Central memory CD8-positive, alpha-beta T cell (primary cell): ENCODE measurements at places on chromosomes 2 and 18.

DNA sequence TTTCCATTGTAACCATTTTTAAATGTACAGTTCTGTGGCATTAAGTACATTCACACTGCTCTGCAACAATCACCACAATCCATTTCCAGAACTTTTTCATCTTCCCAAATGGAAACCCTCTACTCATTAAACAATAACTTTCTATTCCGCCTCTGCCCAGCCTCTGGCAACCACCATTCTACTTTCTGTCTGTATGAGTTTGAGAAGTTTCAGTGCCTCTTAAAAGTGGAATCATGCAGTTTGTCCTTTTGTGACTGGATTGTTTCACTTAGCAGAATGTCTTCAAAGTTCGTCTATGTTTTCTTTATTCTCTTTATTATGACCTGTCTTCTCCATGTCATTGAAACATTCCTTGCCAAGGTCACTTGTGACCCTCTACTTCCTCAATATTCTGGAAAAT is 22.0 kb upstream of the PELI1 start:
- no peaks in the 10 kb centered on the region for H3K27me3 ChIP-seq
- no peaks in the 10 kb centered on the region for H3K36me3 ChIP-seq
- H3K4me1 ChIP-seq, result no peaks in the 10 kb centered on the region
- H3K27ac ChIP-seq, result no peak overlapping the region

GRCh38 chr2:145546091-145546490 is 1026.2 kb upstream of the ZEB2 start:
- no peak overlapping the region for H3K27ac ChIP-seq
- no peaks in the 10 kb centered on the region for H3K27me3 ChIP-seq
- no peak for DNase-seq
- no peaks in the 10 kb centered on the region for H3K4me1 ChIP-seq

- H3K27ac ChIP-seq, result no peak overlapping the region
- H3K4me1 ChIP-seq, result no peaks in the 10 kb centered on the region
- H3K4me3 ChIP-seq, result no peak overlapping the region
- no peak for DNase-seq
Observed at GRCh38 chr2:217902379-217903141, 100.2 kb downstream of the TNS1 start.

GRCh38 chr2:230520875-230521155 is 104.8 kb downstream of the SP100 start:
- no peak for DNase-seq
- H3K4me3 ChIP-seq, result no peak overlapping the region
- peaks cover 2% of the 10 kb centered on the region for H3K36me3 ChIP-seq
- no peaks in the 10 kb centered on the region for H3K27me3 ChIP-seq

- H3K4me1 ChIP-seq, result no peaks in the 10 kb centered on the region
- no peak for DNase-seq
- peaks cover 54% of the 10 kb centered on the region for H3K27me3 ChIP-seq
Observed at GRCh38 chr2:149038442-149039212, at the start of gene LYPD6B. TSS of gene LYPD6B (plus strand) at chr2:149038699. CDS start at chr2:149130949, 92,250 bp downstream.

DNA sequence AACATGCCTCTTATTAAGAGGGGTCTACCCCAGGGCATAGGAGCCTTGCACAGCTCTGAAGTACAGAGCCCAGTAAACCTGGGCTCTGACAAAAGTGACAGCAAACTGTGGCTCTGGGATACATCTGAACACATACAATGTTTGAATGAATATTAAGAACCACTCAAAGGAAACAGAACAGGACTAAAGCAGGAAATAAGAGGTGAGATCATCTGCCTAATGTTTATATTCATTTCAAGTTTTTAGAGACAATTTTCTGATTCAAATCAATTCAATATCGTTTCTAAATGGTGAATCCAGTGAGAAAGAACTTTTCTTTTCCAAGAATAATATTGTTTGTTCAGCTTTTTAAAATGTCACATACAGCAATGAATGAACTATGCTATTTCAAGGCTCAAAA is 136.7 kb upstream of the CAVIN2 start:
- H3K4me1 ChIP-seq, result no peaks in the 10 kb centered on the region
- H3K4me3 ChIP-seq, result no peak overlapping the region
- H3K27ac ChIP-seq, result no peak overlapping the region
- peaks cover 42% of the 10 kb centered on the region for H3K27me3 ChIP-seq
- DNase-seq, result no peak

DNA sequence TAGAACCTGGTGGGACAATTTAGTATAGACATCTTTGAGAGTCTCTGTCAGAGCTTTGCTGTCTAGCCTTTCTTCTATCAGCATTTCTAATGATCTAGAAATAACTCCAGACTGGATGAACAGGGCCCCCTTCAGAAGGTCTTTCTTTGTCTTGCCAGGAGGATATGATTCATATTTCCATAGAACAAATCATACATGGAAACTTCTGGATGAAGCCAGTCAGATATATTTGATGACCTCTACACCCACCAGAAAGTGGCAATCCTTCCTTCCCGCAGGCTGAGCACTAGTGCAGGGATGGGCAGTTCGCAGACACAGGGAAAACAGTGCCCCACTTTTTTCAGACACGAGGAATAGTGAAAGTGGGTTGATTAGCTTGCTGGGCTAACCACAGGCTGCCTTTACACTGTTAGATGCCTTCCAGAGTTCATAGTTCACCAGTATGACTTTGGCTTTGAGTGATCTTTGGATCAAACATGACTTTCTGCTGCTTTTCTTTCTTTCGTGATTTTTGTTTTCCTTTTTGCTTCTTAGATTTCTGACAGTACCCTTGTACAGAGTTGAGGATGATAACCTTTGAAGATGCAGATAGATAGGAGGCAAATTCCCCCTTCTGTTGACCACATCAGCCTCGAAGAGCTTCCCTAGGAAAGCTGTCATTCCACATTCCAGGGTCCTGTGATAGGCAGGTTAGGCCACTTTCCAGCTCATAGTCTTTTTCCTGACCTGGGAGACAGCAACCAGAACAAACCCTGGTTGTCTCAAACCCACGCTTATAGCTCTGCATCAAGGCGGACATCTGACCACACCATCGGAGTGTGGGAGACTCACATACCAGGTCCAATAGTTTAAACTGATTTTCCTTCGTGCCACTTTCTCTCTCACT is 237.0 kb downstream of the ZNF407 start:
- peaks cover 16% of the 10 kb centered on the region for H3K4me1 ChIP-seq
- H3K27ac ChIP-seq, result no peak overlapping the region
- H3K36me3 ChIP-seq, result peaks cover 1% of the 10 kb centered on the region
- no peak overlapping the region for H3K4me3 ChIP-seq
- no peak for DNase-seq

- no peak overlapping the region for H3K4me3 ChIP-seq
- peaks cover 24% of the 10 kb centered on the region for H3K4me1 ChIP-seq
- no peak for DNase-seq
- H3K27ac ChIP-seq, result no peak overlapping the region
Observed at GRCh38 chr2:239160226-239161143, 240.3 kb downstream of the HDAC4 start.

- no peak for DNase-seq
- H3K27ac ChIP-seq, result no peak overlapping the region
- no peak overlapping the region for H3K4me3 ChIP-seq
- no peaks in the 10 kb centered on the region for H3K36me3 ChIP-seq
Observed at GRCh38 chr18:56248610-56249235, 389.7 kb downstream of the TXNL1 start.

- no peak overlapping the region for H3K27ac ChIP-seq
- no peak for DNase-seq
- no peaks in the 10 kb centered on the region for H3K36me3 ChIP-seq
- H3K4me1 ChIP-seq, result no peaks in the 10 kb centered on the region
- H3K4me3 ChIP-seq, result no peak overlapping the region
- peaks cover 11% of the 10 kb centered on the region for H3K27me3 ChIP-seq
Observed at GRCh38 chr18:54532222-54532621, 58.8 kb upstream of the DYNAP start.

DNA sequence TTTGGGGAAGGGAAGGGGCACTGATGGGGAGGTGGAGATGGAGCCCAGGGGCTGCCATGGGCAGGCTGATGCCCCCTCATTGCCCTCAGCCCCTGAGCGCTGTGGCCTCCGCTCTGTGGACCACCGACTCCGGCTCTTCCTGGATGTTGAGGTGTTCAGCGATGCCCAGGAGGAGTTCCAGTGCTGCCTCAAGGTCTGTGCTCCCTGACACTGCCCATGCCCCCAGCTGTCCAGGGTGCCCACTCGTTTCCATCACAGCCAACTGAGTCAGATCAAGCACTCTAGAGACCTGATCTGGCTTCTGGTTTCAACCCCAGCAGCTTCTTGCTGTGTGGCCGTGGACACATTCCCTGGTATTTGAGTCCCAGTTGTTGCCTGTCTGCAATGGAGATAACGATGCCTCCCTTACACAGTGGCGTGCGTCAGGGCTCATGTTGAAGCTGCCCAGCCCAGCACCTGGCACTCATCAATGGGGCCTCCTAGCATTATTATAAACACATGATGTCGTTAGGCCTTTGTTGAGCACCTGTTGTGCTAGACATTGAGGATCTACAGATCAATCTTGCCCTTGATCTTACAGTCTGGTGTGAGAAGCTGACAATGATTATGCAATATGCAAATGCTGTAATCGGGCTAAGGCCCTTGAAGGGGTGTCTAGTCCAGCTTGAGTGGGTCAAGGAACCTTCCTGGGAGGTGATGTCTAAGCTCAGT is 14.4 kb downstream of the STK11IP start:
- H3K4me1 ChIP-seq, result peaks cover 21% of the 10 kb centered on the region
- no peak for DNase-seq
- H3K36me3 ChIP-seq, result peaks cover 22% of the 10 kb centered on the region
- no peaks in the 10 kb centered on the region for H3K27me3 ChIP-seq
- H3K27ac ChIP-seq, result peak overlapping the region; percentile 58
